Breast epithelium (tissue), 4 donors: ENCODE measurements at places on chromosomes 3 and 15.

DNA sequence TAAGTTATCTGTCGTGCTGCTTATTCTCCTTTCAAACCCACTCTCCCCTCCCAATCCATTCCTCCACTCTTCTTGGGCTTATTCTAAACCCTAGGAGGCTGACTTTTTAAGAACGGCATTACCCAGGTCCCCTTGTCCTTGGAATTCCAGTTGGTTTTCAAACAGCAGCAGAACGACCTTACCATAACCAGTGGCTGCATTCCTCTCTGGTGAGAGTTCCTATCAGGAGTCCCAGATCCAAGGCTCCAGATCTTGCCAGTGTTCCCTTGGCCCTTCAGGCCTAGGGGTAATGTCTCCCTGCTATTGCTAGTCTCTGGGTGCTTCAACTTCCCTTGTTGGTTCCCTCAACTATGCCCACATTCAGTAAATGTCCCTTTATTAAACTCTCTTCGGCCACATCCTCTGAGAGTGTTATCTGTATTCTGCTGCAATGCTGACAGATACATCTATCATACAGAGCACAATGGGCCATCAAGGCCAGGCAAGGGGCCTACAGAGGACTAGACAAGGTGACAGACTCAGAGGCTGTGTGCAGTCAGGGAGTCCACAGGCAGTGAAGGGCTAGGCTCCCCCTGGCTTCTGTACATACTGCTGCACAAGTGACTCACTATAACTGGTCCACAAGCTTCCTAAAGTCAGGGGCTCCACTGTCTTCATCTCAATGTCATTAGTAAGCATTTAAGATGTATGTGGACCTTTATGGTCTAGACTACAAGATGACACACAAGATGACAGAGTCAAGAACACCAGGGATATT is 10.1 kb downstream of the LYSMD2 start:
- no peak overlapping the region for H3K4me3 ChIP-seq
- no peak for DNase-seq
- no peak overlapping the region for H3K27ac ChIP-seq
- no peaks in the 10 kb centered on the region for H3K36me3 ChIP-seq

GRCh38 chr3:154987846-154988245 is 92.3 kb upstream of the MME start:
- H3K4me3 ChIP-seq: no peak overlapping the region
- no peaks in the 10 kb centered on the region for H3K4me1 ChIP-seq
- H3K27me3 ChIP-seq: no peaks in the 10 kb centered on the region
- H3K36me3 ChIP-seq: no peaks in the 10 kb centered on the region
- DNase-seq: no peak

DNA sequence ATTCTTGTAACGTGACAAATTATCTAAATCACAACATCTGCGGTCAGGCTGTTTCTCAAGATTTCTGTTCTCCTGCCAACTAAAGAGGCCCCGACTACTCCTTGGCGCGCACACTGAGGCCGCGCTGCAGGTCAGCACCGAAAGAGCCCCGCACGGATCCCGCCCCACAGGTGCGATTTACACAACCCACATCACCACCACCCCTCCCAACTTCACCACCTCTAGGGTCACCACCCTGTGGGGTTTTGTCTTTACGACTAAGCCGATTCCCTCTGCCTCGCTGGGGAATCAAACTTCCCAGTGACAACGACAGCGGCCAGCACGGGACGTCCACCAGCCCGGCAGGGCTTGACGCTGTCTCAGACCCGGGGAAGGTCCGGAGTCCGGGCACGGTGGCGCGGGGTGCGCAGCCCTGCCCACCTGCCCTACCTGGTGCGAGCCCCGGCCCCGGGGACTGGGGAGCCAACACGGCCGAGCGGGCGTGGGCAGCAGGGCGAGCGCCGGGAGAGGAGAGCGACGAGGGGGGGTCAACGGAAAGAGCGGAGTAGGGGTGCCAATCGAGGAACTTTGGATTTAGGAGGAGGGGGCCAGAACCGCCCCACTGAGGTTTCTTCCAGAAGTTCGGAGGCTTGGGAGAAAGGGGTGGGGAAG is 764 bp downstream of the UACA start:
- peak; percentile 45 for DNase-seq
- no peaks in the 10 kb centered on the region for H3K27me3 ChIP-seq

DNA sequence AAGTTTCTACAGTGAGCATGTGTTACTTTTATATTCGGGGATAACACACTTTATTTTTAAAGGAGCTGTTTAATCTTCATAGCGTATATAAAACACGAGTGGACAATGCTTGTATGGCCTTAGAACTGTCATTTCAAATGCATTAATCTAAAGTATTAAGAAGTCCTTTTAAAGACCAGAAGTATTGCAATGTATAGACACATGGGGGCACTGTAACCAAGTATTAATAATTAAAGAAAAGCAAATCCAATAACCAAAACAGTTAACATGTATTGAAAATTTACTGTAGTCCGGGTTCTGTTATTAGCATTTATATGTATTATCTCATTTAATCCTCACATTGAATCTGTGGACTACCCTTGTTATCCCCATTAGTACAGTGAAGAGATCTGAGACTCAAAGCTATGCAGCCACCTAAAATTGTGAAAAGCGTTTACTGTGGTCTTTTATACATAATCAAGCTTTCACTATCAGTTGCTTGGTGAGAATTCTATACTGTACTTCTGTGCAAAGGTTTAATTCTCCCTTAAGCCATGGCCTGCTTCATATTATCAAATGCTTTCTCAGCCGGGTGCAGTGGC is 10.1 kb downstream of the ARL14 start:
- no peaks in the 10 kb centered on the region for H3K4me1 ChIP-seq
- H3K27me3 ChIP-seq: no peaks in the 10 kb centered on the region
- no peak for DNase-seq
- H3K27ac ChIP-seq: no peak overlapping the region
